ENCODE measurements at places on chromosomes 12 and 14. TPM values are rescaled to one million over a fixed set of nuclear protein-coding genes. Genes with fewer than 3 reads are reported as not detected.
A peak's percentile ranks its signal among the peaks of the same experiment; 100 is the strongest.

The SDR9C7 gene
- not detected for total RNA-seq

DNA sequence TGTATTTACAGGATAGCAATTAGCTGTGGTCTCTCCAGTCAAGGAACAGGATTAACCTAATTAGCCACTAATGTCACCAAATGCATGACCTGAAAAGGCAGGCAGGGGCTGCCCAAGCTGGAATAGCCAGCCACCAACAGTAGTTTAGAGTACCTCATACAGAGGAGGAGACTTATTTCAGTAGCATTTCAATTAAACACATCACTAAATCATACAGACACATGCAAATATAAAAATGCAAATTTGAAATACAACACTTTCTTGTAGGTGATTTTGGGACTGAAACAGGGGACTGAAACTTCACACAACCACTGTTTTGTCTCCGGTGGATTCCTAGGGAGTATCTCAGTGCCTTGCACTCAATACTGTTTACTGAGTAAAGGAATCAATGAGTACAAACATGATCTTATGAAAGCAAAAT lies 636 bp upstream of the IFNG-AS1 start:
- no peak for DNase-seq

DNA sequence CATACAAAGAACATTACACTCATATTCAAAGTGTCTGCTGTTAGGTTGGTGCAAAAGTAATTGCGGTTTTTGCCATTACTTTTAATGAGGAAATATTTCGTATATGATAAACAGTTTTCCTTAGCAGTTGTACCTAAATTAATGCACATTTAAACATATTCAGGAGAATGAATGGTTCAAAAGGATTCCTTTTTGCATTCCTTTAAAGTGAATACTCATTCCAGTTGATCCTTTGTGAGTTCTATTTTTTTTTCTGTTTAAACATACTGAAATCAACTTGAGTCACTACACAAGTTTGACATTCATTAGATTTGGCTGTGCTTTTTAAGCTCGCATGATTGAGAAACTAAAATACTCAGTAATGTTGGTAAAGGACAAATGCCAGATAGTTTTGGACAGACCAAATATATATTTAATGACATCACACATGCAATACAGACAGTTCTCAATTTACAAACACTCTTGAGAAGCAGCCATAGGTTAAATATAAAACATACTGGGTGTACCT lies 13.8 kb upstream of the SLC38A2 start:
- DNase-seq = no peak

DNA sequence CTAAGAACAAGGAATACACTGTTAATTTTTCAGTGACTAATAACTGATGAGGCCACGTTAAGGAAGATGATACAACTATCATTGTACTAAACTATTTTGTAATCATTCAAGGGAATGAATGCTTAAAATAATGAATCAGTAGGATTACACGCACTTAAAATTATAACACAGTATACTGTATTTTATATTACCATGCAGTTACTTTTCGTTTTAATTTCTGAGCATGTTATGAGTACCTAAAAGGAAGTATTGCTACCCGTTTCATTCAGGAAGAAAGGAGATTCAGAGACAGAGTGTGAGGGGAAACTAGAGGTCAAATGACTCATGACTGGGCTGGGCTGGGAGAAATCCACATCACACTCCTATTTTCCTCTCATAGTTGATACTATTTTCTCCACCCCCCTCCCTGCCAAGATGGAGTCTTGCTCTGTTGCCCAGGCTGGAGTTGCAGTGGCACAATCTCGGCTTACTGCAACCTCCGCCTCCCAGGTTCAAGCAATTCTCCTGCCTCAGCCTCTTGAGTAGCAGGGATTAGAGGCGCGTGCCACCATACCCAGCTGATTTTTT lies 202.0 kb downstream of the PPM1H start:
- no peak for DNase-seq

GRCh38 chr12:2284321-2284813 lies 231.6 kb downstream of the CACNA1C start:
- DNase-seq = no peak

DNA sequence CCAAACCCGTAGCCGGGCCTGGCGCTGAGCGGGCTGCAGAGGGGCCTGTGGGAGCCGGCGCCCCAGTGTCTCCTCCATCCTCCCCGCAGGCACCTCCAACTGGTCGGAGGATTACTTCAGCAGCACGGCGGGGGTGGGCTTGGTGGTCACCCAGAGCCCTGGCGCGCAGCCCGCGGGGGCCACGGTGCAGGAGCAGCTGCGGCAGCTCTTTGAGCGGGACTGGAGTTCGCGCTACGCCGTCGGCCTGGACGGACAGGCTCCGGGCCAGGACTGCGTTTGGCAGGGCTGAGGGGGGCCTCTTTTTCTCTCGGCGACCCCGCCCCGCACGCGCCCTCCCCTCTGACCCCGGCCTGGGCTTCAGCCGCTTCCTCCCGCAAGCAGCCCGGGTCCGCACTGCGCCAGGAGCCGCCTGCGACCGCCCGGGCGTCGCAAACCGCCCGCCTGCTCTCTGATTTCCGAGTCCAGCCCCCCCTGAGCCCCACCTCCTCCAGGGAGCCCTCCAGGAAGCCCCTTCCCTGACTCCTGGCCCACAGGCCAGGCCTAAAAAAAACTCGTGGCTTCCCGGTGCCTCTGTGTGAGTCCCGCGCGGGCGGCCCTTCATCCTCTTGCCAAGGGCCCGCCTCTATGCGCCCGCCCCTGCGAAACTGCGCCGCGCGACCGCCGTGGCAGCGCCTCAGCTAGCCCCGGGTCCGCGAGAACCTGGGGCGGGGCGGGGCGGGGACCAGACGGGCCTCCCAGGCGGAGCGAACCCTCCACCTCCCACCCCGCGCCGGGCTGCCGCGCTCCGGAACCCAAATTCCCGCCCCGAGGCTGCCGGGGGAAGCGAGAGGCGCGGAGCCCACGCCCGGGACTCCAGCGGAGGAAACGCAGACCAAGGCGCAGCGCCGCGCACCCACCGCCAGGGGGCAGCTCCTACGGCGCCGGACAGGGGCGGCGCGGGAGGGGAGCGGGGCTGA lies 8.3 kb downstream of the PLD4 start:
- DNase-seq = peak; percentile 91

DNA sequence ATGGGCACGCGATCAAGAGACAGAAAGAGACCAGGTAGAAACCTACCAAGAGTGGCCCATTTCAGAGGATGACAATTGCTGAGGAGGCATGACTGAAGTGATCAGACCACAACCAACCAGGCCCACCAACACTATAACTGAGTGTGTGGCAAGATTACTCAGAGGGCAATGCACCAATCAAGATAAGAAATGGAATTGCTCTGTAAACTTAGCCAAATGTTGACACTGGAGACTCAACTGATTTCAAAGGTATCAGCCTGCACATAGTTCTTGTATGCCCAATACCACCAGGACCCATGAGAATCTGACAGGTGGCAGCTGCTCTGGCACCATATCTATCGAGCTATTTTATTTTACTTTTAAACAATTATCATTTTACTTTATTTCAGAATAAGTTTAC lies 128.9 kb downstream of the FOXN3 start:
- DNase-seq = no peak

- no peak for DNase-seq
Observed at GRCh38 chr14:74064883-74065282, 19.4 kb downstream of the ALDH6A1 start.

GRCh38 chr12:47864646-47865235 lies 40.1 kb downstream of the VDR start:
- DNase-seq = no peak

- DNase-seq = no peak
Observed at GRCh38 chr12:1869145-1869544, 48.8 kb downstream of the LRTM2 start.

DNA sequence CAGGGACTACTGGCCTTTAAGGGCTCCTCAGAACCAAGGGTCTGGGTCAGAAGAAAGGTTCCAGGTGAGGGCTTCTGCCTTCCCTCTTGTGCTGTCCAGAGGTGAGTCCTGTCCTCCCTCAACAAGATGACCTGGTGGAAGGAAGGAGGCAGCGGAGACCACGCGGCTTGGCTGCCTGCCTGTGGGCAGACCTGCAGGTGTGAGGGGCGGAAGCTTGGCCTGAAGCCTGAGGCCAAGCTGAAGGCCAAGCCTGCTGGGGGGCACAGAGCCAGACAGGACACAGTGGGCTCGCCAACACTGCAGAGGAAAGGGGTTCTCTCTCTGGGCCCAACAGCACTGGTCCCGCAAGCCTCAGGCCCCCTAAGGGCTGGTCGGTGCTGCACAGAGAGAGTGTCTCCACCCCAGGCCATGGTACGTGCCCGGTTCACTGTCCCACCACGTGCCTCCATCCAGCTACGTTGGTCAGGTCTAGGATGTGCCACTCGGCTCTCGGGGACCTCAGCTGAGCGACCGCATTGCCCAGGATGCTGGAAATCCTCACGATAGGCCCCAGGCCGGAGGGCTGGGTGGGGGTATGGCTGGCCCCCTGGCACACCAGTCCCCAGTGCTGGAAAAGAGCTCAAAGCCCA lies 170.0 kb upstream of the PRMT8 start:
- DNase-seq = no peak

DNA sequence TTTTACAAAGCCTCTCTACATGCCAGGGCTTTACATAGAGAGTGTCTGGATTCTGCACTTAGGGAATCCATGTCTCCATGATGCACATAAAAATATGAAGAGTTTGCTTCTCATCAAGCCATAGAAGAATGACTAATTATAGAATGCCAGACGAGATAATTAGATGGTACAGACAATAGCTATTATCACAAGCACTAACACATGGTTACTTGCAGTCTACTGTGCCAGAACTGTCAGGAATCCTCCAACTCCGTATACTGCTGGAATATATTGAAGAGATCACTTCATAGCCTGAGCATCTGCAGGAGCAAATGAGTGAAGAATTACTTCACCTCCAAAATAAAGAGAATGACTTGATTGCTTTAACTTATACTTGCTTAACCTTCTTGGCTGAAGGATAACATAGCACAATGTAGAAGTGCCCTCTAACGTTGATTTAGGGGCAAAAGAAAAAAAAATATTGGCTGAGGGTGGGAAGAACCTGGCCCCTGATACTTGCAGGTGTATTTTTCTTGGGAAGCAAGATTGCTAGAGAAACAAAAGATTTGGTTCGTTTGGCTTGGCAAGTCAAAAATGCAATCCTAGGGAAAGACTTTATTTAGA lies 272.8 kb upstream of the FAR2 start:
- DNase-seq = no peak

DNA sequence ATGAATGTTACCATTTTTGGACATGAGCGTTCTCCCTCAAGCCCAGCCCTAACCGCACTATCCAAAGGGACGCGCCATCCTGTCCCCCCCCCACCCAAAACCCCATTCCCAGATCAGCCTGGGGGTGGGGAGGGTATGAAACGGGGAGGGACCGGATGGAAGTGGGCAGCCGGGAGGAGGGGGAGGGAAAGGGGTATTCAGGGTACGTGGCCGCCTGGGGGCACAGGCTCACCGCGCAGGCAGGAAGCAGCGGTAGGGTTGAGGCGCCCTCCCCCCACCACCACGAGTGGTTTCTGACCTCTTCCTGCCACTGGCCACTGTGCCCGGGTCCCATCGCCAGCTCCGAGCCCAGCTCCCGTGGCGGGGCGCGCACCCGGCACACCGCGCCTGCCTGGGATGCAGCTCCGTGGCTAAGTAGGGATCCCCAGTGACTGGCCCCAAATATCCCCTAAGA lies 1.4 kb downstream of the ACTN1 start:
- DNase-seq = no peak
